A549 treated with Hydrocortisone at 1 μM for 4 hours (cell line): ENCODE measurements at places on chromosomes 1 and 21. TPM values are rescaled to one million over a fixed set of nuclear protein-coding genes. Genes with fewer than 3 reads are reported as not detected.

APOBEC4 gene
- total RNA-seq, result not detected in 5 replicates

DFFB gene
- 3.1 to 4.1 TPM (median 3.5 TPM) in 5 replicates for total RNA-seq

TMEM81 gene
- total RNA-seq, result 1.7 to 3.1 TPM (median 2.1 TPM) in 5 replicates

ARHGAP30 gene
- total RNA-seq, result 0.05 to 0.15 TPM (median 0.12 TPM) in 5 replicates

FH gene
- total RNA-seq, result 84.4 to 90.2 TPM (median 85.0 TPM) in 5 replicates

PDPN gene
- not detected in 5 replicates for total RNA-seq

ESPN gene
- total RNA-seq, result 0.22 to 1.2 TPM (median 0.51 TPM) in 5 replicates

FCGR1A gene
- not detected in 5 replicates for total RNA-seq

MYBPH gene
- total RNA-seq, result not detected in 5 replicates

OR10Z1 gene
- total RNA-seq, result not detected in 5 replicates

SPRR2D gene
- total RNA-seq, result 0.18 TPM in 1 of 5 replicates, not detected in the others

TPTE gene
- total RNA-seq, result not detected in 5 replicates

IL24 gene
- 0.25 to 0.61 TPM (median 0.54 TPM) in 5 replicates for total RNA-seq

ZNF695 gene
- total RNA-seq, result 2.3 to 2.6 TPM (median 2.5 TPM) in 5 replicates

INAVA gene
- total RNA-seq, result 39.8 to 52.8 TPM (median 45.0 TPM) in 5 replicates

LRRN2 gene
- total RNA-seq, result 11.2 to 14.2 TPM (median 13.8 TPM) in 5 replicates

NOL9 gene
- 3.6 to 5.2 TPM (median 3.9 TPM) in 5 replicates for total RNA-seq

LCE1A gene
- total RNA-seq, result not detected in 5 replicates

FAM72D gene
- 4.7 to 7.7 TPM (median 5.8 TPM) in 5 replicates for total RNA-seq

ZNF670 gene
- 2.9 to 4.7 TPM (median 3.4 TPM) in 5 replicates for total RNA-seq

AKR7A3 gene
- total RNA-seq, result 0.06 to 0.16 TPM (median 0.12 TPM) in 4 of 5 replicates, not detected in the other

C1QTNF12 gene
- 0.97 to 2.3 TPM (median 1.3 TPM) in 5 replicates for total RNA-seq

TGFB2 gene
- total RNA-seq, result 10.1 to 13.5 TPM (median 12.3 TPM) in 5 replicates

FCRL2 gene
- not detected in 5 replicates for total RNA-seq

LCE3E gene
- total RNA-seq, result 0.30 TPM in 1 of 5 replicates, not detected in the others

ALX3 gene
- not detected in 5 replicates for total RNA-seq

TLCD4 gene
- total RNA-seq, result 7.7 to 12.5 TPM (median 10.4 TPM) in 5 replicates

CFAP141 gene
- total RNA-seq, result 0.40 TPM in 1 of 5 replicates, not detected in the others

ZBTB8A gene
- 3.8 to 5.0 TPM (median 4.1 TPM) in 5 replicates for total RNA-seq

ACKR1 gene
- total RNA-seq, result 0.05 to 0.15 TPM (median 0.06 TPM) in 3 of 5 replicates, not detected in the others

C1orf50 gene
- total RNA-seq, result 3.1 to 4.6 TPM (median 4.2 TPM) in 5 replicates

CLCA2 gene
- 0.03 TPM in 2 of 5 replicates, not detected in the others for total RNA-seq

AKT3 gene
- total RNA-seq, result 17.5 to 25.1 TPM (median 23.3 TPM) in 5 replicates

S100A1 gene
- total RNA-seq, result 0.61 to 1.1 TPM (median 0.83 TPM) in 5 replicates

PPIAL4G gene
- total RNA-seq, result not detected in 5 replicates

SLC45A3 gene
- 4.5 to 5.6 TPM (median 5.5 TPM) in 5 replicates for total RNA-seq

HUNK gene
- 1.2 to 1.7 TPM (median 1.4 TPM) in 5 replicates for total RNA-seq

DDAH1 gene
- 6.4 to 8.7 TPM (median 7.6 TPM) in 5 replicates for total RNA-seq

RAD54L gene
- total RNA-seq, result 9.1 to 11.7 TPM (median 11.5 TPM) in 5 replicates

NPL gene
- total RNA-seq, result 0.57 to 1.2 TPM (median 0.83 TPM) in 5 replicates

C1orf87 gene
- not detected in 5 replicates for total RNA-seq

AADACL4 gene
- not detected in 5 replicates for total RNA-seq

HORMAD1 gene
- total RNA-seq, result 6.7 to 11.9 TPM (median 9.5 TPM) in 5 replicates

C1orf216 gene
- 12.1 to 14.6 TPM (median 13.8 TPM) in 5 replicates for total RNA-seq

C8A gene
- total RNA-seq, result not detected in 5 replicates

FLG2 gene
- total RNA-seq, result not detected in 5 replicates

CNR2 gene
- 0.01 TPM in 1 of 5 replicates, not detected in the others for total RNA-seq

C1orf53 gene
- 4.1 to 8.6 TPM (median 7.0 TPM) in 5 replicates for total RNA-seq

SLAMF8 gene
- 0.08 to 0.20 TPM (median 0.15 TPM) in 5 replicates for total RNA-seq

SYT6 gene
- 0.13 to 0.36 TPM (median 0.25 TPM) in 5 replicates for total RNA-seq

LCE2B gene
- not detected in 5 replicates for total RNA-seq

HCN3 gene
- 3.5 to 5.3 TPM (median 4.6 TPM) in 5 replicates for total RNA-seq

ZYG11A gene
- 2.2 to 2.8 TPM (median 2.7 TPM) in 5 replicates for total RNA-seq

ADARB1 gene
- total RNA-seq, result 5.6 to 9.3 TPM (median 7.3 TPM) in 5 replicates

KRTAP26-1 gene
- not detected in 5 replicates for total RNA-seq

ACTA1 gene
- 0.07 to 0.21 TPM (median 0.10 TPM) in 4 of 5 replicates, not detected in the other for total RNA-seq

RPE65 gene
- not detected in 5 replicates for total RNA-seq

TFF3 gene
- total RNA-seq, result 0.25 TPM in 1 of 5 replicates, not detected in the others

SYT11 gene
- 0.92 to 1.5 TPM (median 1.3 TPM) in 5 replicates for total RNA-seq
